Stimulated activated CD4-positive, alpha-beta T cell treated with anti-CD3 and anti-CD28 coated beads, Interleukin-1b, Interleukin-23, amount 100 ng/mL, for 4 hours (primary cell): ENCODE measurements at places on chromosomes 7 and 10.

GRCh38 chr10:128191847-128192246 lies 65.6 kb upstream of the MKI67 start:
- DNase-seq = no peak

- peak; percentile 9 for DNase-seq
Observed at GRCh38 chr10:31490858-31491504, 172.0 kb downstream of the ZEB1 start.

GRCh38 chr10:110407301-110408170 lies 90.2 kb upstream of the DUSP5 start:
- DNase-seq = no peak

GRCh38 chr10:112141292-112141691 lies 42.3 kb downstream of the GPAM start:
- DNase-seq = no peak

DNA sequence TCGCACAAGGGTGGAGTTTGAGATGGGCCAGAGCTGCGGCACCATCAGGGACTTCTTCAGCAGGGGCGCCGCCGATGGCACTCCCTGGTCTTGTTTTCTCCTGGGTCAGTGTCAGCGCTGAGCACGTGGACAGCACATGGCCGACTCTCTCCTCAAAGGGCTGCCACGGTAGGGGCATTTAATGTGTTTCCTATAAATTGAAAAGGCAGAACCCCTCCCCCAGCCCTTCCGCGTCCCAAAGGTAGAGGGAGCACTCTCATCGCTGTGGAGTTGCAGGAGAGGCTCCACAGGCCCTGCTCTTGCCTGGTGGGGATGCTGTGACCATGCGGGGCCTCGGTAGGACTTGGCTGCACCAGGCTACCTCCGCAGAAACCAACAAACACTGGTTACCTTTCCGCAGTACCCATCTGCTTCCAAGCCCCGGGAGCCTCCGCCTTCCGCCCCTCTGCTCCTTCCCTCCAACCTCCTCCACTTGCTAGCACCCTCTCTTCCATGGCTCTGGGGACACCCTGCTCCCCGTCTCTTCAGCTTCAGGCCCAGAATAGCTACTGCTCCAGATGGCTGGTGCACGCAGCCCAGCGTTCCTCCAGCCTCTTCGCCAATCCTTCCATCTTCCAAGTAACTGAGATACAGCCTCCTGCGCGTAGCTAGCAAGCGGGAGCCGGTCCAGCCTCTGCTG lies 166.3 kb upstream of the ADCY1 start:
- DNase-seq = no peak

DNA sequence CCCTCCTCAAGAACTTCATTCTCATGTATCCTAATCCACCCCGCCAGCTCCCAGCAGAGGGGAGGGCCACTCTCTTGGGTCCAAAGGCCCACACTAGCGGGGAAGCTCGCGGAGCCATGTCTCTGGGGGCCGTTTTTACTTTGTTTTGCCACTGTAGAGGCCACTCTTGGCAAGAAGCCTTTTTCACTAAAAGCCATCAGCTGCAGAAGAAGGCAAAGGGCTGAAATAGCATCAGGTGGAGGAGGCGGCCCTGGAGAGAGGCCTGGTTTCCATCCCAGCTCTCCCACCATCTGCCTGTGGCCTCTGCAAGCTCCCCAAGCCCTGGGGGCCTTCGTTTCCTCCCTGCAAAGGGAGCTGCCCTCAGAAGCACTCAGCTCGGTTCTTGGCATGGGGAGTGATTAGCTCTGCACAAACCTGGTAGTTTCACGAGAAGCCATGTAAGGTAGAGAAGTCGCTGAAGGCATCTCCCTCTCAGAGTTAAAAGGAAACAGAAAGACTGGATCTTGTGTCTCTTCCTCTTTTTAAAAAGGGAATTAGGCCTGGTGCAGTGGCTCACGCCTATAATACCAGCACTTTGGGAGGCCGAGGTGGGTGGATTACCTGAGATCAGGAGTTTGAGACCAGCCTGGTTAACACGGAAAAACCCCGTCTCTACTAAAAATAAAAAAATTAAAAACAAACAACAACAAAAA lies 70.3 kb downstream of the PARP12 start:
- DNase-seq = no peak

DNA sequence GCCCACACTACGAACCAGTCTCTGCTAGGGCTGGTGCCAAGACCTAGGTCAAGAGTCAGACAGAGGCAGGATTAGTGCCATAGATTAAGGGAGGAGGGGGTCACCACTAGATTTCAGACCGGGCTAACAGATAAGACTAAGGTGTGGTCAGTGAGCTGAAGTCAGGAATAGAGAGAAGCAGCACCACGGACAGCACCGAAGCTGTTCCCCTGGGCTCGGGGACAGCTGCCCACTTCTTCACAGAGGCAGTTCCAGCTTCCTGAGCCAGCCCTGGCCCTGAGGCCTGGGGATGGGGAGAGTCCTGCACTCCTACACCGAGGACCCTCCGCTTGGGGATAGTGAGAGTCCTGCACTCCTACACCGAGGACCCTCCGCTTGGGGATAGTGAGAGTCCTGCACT lies 11.2 kb upstream of the JAKMIP3 start:
- no peak for DNase-seq

- no peak for DNase-seq
Observed at GRCh38 chr10:34273340-34273739, 541.8 kb downstream of the PARD3 start.

DNA sequence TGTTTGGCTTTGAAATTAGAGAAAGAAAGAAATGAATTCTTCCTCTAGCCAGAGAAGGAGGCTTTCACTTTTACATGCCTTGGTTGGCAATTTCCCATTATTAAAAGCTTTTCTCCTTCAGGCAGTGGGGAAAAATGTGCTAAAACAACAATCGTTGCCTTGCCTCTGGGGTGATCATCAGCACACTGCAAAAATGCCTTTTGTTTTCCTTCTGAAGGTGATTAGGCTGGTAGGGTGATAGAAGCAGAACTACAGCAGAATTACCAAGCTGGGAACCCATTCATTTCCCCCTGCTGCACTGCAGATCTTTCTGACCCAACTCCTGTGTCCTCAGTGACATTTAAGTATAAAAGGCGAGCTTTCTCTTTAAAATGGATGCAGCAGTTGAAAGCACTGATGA lies 22.2 kb downstream of the ANK3 start:
- DNase-seq = no peak

DNA sequence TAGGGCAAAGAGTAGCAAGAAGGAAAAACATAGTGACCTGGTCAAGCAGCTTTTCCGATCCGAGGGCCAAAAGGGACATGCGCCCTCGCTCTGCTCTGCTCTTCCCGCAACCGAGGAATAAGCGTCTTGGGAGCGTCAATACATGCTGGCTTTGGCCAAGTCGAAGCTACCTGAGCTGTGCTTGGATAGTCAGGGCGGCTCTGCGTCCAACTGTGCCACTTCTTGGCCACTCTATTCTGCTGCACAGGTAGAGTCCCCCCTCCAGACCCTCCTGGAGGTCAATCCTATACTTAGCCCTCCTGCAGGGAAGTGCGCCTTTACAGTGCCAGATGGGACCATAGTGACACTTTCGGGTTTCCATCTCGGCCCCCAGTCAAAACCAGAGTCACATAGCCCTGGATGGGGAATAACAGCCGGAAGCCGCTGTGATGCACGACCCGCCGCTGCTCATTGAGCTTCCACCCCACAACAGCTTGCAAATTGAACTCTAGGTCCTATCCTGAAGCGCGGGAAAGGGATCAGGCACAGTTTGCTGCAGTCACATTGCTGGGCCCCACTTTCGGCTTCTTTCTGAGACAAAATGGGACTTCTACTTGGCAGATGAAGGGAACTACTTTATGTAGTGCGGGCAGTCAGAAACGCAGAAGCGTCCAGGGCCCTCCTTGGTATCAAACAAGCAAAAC lies 1.1 kb upstream of the HPSE2 start:
- DNase-seq = no peak

DNA sequence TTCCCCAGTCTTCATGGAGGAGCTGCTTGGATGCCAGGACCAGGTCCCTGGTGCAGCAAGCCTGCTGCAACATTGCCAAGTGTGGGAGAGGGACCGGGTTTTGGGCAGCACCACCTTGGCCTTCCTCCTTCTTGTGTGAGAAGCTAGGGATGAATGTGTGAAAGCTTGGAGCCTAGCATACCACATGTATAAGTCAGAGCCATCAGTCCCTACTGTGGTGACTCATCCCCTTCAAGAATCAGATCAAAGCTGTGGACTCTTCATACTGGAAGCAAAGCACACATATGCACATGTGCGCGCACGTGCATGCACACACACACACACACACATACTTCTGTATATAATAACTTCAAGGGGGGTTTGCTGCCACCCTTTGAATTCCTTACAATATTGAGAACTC lies 527.8 kb downstream of the LRMDA start:
- DNase-seq = no peak

DNA sequence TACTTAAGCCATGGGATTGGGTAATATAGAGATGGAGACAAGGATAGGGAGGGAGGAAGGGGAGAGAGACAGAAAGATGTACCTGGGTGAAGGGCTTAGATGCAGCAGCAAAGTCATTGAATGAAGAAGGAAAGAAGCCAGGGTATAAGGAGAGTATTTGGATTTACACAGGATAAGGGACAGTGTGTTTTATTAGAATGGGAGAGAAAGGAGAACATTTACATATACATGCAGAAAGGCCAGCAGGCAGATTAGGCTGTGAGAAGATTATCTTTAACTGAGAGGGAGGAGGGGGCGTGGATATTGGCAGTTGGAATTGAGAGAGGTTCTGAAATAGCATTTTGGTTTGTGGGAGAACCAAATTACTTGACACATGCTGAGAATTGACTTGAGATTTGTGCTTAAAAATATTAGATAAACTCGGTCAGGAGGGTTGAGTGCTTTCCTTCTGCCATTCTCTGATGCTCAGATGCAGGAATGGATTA lies 161.5 kb upstream of the ZNF804B start:
- no peak for DNase-seq

DNA sequence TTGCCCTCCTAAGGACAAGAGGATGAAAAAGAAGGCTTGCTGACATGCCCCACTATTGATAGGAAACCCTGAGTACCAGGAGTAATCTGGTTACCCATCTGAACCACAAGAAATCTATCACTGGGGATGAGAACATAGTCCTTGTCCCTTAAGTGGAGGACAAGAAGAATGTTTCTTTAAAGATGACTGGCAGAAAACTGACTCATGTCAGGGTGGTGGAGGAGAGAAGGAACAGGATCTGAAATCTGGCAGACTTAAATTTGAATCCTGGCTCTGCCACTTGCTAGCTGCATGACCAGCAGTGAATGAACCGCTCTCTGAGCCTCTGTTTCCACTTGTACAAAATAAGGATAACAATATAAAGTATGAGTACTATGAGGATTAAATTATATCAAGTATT lies 38.9 kb upstream of the XPNPEP1 start:
- no peak for DNase-seq
